Stimulated activated CD8-positive, alpha-beta memory T cell treated with anti-CD3 and anti-CD28 coated beads, Interleukin-12 subunit alpha, Interleukin-12 subunit beta, amount 100 ng/mL, for 4 hours (primary cell): ENCODE measurements at places on chromosomes 3 and 15.

DNA sequence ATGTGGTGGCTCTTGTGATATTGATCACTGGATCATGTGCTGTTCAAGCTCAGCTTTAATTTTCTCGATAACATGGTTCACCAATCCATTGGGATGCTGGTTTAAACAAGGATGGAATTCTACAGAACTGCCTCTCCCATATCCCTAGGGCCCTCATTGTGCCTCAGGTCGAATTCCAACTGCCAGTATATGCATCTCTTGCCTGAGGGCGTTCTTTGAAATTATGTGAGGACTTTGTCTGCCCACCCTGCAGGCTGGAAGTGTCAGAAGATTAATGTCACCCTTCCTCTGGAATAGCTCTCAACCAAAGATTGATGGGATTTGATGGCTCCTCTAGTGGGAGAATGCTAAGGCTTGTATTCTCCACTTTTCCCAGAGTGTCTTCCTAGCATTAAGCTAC is 175.6 kb upstream of the GALNT15 start:
- DNase-seq: no peak

DNA sequence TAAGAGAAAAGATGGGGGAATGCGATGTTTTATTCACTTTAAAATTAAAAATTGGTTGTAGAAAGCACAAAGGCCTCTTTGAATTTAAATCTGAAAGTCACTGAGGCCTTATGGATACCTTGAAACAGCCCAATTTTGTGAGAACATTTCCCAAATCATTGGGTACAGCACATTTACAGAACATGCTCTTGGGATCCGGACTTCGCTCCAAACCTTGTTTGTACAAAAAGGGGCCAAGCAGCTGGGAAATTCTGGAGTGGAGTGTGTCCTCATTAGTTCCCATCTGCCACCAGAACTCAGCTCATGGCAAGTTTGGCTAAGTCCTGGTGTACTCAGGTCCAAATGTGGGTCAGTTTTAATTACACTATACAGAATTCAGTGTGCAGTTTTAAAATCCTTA is 254.2 kb downstream of the ZBTB20 start:
- DNase-seq: no peak

DNA sequence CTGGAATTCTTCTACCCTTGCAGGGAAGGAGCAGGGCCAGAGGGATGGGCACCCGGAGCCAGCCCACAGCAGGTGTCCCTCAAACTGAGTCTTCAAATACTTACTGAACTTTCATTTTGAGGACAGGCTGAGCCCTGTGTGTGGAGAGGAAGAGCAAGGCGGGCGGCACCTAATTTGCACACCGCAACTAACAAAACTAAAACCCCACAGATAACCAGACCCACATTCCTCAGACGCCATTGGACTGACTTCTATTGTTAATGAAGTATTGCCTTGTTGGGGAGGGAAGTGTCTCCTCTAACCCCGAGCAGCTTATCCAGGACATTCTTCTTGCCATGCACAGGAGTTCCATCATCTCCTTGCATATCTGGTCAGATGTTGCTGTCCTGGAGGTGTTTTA is 105.2 kb upstream of the NR2E3 start:
- DNase-seq: no peak

GRCh38 chr3:100114413-100115030 is at the start of gene FILIP1L:
TSS of gene FILIP1L (minus strand) at chr3:100114501.
- no peak for DNase-seq

DNA sequence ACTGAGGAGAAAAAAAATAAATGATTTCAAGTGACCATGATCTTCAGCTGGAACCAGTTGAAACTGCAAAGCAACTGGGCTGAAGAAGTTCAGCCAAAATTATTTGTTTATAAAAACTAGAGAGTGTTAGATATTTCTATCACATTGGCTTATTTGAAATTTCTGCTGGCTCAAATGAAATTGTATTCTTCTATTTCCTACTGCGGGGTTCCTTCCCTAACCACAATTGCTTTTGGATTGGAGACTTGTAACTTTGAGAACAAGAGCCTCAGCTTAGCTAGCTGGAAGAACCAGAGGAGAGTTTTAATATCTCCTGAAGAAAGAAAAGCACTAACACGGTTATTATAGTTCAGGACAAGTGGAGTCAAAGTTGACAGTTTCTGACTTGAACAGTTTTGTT is 31.1 kb downstream of the AGTR1 start:
- DNase-seq: no peak

GRCh38 chr15:77084436-77084835 is 13.5 kb upstream of the TSPAN3 start:
- DNase-seq: no peak

DNA sequence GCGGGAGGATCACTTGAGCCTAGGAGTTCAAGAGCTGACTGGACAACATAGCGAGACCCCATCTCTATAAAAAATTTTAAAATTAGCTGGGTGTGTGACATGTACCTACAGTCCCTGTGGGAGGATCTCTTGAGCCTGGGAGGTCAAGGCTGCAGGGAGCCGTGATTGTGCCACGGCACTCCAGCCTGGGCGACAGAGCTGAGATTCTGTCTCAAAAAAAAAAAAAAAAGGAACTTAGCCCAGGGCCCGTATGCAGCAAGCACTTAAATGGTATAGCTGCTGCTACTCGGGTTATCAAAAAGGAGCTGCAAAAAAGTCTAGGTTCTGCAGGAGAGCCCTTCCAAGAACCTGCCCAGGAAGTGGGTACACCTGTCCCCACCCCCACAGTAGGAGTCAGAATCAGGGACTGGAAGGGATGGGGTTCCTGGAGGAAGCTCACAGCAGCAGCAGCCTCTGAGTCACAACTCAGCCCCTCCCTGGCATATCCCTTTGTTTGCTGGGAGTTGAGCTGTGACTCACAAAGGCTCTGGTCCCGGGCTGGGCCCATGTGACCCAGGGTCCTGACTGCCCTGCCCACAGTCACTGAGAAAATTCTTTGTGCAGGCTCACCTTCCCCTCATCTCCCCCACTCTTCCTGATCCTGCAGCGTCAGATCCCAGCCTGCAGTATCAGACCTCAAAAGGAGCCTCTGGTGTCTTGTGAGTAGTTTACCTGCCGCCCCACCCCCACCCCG is at the start of gene SPATA12:
SPATA12 (plus strand) TSS at position 576 of the 733 bp plus-strand sequence. CDS start 13,031 bp downstream, outside the sequence.
- DNase-seq: no peak

- no peak for DNase-seq
Observed at GRCh38 chr3:23960649-23961048, 15.6 kb downstream of the NR1D2 start.
